NCI-H446 treated with DMSO at 0.1 percent for 48 hours (cell line): ENCODE measurements at places on chromosomes 7 and 10.

GRCh38 chr7:42236266-42236975 is 588 bp downstream of the GLI3 start:
- no peak for DNase-seq

- no peak for DNase-seq
Observed at GRCh38 chr10:113226831-113227445, 276.9 kb downstream of the TCF7L2 start.

DNA sequence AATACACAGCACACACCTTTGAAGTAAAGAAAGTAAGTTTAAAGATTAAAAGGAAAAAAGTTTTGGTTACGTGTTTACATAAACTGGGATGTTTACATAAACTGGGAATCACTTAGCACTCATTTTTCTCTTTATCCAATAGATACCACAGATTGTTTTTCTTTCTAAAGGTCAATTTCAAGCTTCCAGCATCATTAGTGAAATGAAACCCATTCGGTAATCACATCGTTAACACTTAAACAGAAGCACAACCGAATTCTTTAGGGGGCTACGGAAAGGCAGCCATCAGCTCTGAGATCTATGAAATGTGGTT is 1.1 kb downstream of the ODAD2 start:
- no peak for DNase-seq

GRCh38 chr10:11593612-11594011 is 17.8 kb downstream of the USP6NL start:
- no peak for DNase-seq

DNA sequence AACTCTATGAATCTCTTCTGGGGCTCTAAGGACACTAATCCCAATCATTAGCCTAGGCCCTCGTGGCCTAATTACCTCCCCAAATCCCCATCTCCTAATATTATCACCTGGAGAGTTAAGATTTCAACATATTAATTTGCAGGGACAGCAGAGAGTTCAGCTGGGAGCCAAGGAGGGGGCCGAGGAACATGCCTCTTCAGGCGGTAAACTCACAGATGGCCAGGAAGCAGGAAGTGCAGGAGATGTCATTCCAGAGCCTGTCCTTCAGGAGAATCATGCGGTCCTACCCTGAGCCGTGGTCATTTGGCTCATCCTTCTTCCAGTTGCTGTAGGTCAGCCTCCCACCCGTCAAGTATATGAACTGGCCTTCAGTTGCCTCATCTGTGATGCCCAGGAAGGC is 21.9 kb upstream of the SFTPA2 start:
- no peak for DNase-seq

DNA sequence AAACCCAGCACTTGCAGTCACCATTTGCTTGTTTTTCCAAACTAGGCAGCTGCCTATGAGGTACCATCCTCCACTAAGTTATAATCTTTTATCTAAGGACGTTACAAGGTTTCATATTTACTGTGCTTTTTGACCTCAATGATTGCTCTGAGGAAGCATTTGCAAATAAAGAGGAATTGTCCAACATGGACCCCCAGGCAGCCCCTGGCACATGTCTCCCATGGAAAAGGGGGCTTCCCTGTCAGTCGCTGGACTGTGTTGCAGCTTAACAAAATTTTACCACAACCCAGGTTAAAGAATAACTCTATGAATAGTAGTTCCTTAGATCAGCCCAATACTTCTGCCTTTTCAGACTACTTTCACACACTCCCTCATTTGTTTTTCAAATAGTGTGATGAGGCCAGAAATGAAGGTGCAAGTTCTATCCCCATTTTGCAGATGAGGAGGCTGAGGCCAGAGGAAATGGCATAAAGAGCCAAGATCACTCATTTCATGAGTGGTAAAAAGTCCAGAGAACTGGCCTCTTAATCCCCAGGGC is 52.8 kb upstream of the ZPBP start:
- DNase-seq: no peak

DNA sequence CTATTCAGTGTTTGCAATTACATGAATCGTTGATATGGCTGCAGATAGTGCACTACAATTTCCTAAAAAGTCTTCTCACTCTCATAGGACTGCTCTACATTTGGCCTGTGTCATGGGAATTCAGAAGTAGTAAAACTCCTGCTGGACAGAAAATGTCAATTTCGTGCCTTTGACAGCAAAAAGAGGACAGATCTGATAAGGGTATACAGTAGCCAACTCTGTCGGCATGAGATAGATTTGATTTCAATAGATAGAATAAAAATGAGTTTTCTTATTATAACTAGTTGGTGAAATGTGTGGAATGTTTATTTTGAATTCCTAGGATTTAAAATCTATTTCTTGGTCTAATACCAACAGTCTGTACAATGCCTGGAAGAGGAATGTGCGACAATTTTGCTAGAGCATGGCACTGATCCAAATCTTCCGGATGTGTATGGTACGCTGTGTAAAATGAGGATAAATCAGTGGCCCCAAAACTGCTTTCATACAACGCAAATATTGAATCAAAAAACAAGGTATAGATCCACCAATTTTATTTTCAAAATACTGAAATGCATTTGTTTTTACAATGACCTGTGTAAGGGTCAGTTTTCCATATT is 133.5 kb upstream of the CDK13 start:
- no peak for DNase-seq

DNA sequence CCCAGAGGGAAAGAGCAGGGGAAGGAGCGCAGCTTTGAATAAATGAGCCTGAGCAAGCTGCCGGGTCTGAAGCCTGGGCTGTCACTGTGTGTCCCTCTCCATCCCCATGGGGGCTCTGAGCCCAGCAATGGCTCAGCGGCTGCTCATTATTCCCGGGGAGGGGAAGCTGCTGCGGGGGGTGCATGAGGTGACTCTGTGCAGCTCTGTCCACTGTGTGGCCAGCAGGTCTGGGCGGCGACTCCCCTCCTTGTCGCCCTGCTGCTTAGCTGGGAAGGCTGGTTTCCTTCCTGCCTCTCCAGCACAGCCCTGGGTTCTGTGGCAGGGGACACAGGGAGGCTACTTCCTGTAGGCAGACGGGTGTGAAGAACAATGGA is 234.2 kb downstream of the PRPF18 start:
- DNase-seq: no peak

DNA sequence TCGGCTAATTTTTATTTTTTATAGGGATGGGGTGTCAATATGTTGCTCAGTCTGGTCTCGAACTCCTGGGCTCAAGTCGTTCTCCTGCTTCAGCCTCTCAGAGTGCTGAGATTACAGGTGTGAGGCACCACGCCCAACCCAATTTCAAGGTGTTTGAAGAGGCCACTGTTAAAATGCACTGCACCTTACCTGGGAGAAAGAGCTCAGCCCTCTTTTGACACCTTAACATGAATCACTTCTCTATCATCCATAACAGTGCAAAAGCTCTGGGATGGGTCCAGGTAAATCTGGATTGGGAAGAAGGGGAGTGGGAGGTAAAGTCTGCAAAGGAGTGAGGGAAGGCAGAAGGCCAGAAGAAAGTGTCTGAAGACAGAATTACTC is 557 bp upstream of the ZNF282 start:
- DNase-seq: no peak

DNA sequence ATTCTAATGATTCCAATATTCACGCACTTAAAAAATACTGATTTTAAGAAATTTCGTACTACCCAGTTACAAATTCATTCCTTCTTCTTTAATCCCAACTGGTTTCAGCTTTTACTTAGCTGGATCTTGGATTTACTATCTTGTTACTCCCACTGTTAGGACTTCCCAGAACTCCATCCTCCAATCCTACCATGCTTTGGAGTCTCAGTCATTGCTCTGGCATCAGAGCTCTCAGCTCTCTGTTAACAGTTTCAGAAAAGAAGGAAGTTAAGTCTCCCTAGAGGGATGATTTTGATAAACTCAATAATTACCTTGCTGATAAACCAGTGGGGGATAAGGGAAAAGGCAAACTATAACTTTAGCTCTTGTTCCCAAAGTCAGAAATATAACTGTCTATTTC is 9.5 kb downstream of the PPA1 start:
- DNase-seq: no peak

GRCh38 chr10:101046332-101047238 is 15.2 kb upstream of the KAZALD1 start:
- no peak for DNase-seq

DNA sequence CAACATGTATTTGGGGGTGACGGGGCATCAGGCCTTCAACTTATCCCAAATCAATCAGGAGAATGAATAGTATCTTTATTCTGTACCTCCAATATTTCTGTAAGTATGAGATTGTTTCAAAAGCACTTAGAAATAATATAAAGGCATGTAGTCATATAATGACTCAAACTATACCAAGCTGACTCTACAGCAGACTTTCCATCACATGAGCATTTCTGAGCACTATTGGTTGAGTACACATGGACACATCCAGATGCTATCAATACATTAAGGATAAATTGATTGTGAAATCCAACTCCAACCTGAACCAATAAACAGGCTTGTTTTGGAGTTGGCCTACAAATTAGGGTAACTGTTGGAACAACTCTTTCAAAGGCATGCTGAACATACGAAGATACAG is 229.4 kb downstream of the SFMBT2 start:
- DNase-seq: no peak

DNA sequence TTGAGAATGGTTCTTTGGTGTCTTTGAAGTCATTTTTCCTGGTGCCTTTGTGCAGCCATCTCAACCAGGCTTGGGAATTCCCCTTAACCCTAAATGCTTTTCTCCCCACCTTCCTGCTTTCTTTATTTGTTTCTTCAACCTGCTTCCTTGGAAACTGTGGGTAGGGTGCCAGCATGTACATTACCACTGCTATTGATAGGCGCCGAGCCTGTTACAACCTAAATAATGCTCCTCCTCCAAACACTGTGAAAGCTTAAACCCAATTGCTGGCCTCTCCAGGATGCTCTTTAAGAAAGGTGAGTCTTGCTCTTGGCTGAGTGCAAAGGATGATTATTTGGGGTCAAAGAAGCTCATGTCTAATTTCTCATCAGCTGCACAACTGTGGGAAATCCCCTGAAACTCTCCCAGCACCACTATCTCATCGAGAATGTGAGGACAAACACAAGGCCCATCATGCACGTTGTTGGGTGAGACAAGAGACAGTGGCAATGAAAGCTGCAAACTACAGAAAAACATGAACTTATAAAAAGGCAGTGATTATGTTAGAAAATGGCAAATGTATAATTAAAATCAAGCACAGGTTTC is 285.5 kb upstream of the IGFBP3 start:
- no peak for DNase-seq

- DNase-seq: no peak
Observed at GRCh38 chr10:5975641-5976473, 1.5 kb downstream of the IL15RA start.

- no peak for DNase-seq
Observed at GRCh38 chr10:78860260-78860914, 208.4 kb upstream of the ZMIZ1 start.

GRCh38 chr7:130986261-130986690 is 252.3 kb upstream of the KLF14 start:
- no peak for DNase-seq

GRCh38 chr7:6563936-6564770 is 12.9 kb upstream of the GRID2IP start:
- peak; percentile 71 for DNase-seq

- no peak for DNase-seq
Observed at GRCh38 chr7:128833946-128834325, 3.7 kb downstream of the FLNC start.

- no peak for DNase-seq
Observed at GRCh38 chr7:94368371-94368791, 26.3 kb upstream of the COL1A2 start.

- peak; percentile 84 for DNase-seq
Observed at GRCh38 chr7:81515009-81515408, 254.8 kb downstream of the HGF start.

DNA sequence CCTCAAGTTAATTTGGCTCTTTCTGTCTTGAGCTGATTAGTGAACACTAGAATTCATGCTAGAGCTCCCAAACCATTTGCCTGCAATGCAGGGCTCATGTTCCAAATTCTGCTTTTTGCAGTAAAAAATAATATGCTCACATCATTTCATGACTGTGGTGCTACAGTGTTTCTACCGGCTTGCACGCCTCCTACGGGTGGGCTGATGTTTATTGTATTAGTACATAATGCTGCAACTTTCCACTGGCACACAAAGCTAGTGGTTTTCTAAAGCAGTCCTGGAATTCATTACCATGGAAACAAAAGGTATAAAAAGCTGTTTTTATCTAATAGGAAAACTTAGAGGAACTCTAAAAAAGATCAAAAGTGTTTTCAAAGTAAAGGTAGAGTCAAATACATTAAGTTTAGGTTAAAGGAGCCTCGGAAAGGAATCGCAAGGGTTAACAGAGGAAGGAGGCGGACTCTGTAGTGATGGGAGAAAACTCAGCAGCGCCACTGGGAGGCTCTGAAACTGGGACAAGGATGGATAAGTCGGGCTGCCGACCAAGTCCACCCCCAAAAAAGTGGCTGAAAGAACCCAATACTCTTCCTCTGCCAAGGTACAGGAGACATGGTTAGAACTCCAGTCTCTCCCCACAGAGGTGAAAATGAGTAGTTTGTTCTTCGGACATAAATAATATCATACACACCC is 25.9 kb downstream of the GRM8 start:
- no peak for DNase-seq

- no peak for DNase-seq
Observed at GRCh38 chr10:28761084-28761846, 83.9 kb downstream of the BAMBI start.

DNA sequence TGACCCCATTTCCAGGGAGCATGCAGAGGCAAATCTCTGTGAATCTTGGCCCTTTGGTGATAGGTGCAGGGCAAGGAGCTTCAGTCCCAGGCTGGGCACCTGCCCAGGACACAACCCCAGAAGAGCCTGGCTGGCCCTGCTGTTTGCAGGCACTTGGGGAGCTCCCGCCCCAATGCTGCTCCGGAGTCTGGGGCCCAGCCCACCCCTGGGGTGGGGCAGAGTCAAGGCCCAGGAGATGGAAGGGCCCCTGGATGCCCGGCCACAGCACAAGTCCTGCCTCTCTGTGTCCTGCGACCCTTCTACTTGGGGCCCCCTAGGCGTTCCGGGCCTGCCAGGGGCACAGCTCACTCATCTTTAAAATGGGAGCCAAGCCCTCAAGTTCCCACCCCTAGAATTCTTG is 24.7 kb downstream of the PDGFA start:
- DNase-seq: no peak
